ENCODE measurements at places on chromosomes 4 and X.

DNA sequence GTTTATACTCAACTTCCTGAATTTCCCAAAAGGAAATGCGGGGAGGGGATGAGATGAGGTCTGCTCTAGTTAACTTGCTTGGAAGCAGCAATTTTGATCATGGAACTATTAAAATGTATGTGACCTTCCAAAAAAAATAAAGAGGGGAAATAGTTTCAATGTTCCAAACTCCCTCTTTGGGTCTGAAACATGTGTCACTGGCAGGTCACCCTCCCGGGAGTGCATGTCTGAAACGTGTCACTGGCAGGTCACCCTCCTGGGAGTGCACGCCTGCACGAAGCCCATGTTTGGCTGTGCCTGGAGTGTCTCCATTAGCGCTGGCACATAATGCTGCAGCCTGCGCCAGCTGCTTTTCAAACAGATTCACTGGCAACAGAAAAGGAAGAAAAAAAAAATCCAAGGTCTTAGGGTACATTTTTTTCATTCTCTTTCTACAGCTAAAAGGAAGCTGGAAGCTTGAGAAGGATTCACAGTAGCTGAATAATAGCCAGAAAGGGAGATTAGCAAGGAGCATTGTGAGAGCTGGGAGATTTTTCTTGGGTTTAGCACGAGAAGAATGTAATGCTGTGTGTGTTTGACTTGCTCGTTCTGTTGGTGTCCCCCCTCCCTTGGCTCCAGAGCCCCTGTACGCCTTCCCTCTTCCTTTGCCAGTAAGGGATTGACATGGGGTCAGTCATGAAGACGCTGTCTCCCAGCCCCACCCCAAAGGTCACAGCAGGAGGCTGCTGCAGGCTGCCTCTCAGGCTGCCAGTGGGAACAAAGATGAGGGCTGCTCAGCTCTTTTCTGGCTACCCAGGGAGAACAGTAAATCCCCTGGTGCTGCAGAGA lies 39.2 kb upstream of the TLR3 start:
- no peak for DNase-seq

DNA sequence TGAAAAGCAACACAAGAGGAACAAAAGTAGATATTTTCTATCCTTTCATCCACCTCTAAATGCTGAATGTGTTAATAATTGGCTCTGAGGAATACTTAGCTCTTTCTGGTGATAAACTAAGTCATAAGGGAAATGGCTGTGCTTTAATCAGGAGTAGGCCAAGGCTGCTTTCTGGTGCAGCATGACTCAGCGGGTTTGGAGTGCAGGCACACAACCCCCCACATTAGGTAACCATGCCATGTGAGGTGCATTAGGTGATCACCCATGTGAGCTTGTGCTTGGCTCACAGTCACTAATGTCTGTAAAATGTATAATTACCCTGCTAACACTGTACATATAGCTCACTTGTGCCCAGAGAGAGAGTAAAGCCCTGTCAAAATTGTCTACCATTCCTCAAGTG lies 57.2 kb downstream of the USP38 start:
- no peak for DNase-seq

DNA sequence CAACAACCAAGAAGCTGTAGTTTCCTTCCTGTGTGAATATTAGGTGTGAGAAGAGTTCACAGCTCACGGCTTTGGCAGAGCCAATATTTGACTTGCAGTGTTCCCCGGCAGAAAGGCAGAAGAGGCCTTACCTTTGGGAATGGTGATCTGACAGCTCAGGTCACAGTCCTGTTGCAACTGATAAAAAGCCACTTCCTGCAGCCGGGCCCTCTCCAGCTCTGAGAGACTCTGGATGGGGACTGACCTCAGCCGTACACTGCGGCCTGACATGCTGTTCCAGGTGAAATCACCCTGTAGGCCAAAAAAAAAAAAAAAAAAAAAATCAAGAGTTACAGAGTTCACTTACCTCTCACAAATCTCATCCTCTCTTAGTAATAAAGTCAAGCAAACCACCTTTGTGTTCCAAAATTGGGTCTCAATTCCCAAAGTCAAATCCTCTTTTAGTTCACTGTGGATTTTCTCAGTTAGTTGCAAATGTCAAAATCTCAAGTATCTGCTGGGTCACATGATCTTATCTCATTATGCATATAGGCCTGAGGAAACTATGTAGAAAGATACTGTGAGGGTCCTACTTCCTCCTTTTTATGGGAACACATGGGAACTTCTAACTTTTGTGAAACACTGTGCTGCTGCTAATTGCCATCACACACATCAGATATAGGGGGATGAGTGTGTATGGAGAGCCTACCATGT lies 38.6 kb upstream of the AMELX start:
- no peak for DNase-seq

- DNase-seq: no peak
Observed at GRCh38 chrX:20452487-20452886, 185.8 kb upstream of the RPS6KA3 start.

DNA sequence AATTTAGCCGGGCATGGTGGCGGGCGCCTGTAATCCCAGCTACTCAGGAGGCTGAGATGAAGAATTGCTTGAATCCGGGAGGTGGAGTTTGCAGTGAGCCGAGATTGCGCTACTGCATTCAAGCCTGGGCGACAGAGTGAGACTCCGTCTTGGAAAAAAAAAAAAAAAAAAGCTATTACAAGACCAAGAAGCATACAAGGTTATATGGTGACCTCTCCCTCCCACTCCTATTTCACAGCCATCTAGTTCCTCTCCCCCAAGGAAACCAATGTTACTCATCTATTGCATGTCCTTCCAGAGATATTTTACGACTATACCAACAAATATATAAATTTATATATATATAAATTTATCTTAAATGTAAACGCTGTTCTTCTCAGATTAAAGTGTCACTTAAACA lies 3.2 kb downstream of the SLC9A7 start:
- DNase-seq: no peak

DNA sequence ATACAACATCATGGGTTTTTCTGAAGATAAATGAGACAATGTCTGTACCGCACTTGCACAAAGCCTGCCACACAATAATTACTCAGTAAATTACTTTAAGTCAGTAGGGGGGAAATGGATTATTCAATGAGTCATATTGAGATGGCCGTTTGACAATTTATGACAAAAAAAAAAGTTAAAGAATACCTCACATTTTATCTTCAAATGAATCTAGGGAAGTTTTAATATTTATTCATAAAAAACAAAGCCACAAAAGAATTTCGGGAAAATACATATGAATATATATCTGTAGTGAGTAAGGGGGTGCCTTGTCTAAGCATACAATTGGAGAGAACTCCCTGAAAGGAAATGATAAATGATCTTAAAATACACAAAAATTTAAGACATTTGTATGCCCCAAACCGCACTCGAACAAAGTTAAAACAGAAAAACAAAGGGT lies 197.0 kb upstream of the SLC7A11 start:
- no peak for DNase-seq

GRCh38 chr4:112510291-112511092 lies 5.5 kb downstream of the NEUROG2 start:
- no peak for DNase-seq

DNA sequence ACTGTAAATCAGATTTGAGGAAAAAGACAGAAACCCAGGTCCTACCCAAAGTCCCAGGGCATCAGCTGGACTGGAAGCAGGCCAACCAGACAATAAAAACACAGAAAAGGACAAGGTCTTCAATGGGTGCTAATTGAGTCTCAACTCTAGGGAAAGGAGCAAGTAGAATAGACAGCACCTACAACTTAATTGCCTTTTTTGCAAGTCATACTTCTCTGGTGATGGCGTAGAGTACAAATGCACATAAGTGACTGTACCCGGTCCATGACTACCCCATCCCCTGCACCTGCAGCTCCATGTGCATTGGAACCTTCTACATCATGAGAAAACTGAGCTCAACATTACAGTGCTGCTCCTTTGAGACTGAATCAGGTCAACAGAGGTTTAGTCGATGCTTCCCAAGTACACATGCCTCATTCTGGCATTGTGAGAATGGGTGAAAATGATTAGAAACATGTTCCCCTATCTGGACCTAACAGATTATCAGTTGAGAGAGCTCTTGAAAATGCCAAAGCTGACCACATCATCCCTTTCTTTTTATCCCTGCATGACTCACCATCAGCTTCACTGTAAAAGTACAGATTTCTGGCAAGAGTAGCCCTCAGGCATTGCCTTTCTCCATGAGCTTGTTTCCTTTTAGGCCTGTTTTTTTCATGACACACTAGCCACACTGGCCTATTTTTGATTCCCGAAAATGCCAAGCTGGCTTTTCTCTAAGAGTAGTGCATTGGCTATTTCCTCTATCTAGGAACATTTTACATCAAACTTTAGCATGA lies 298.3 kb downstream of the HS3ST1 start:
- DNase-seq: no peak

DNA sequence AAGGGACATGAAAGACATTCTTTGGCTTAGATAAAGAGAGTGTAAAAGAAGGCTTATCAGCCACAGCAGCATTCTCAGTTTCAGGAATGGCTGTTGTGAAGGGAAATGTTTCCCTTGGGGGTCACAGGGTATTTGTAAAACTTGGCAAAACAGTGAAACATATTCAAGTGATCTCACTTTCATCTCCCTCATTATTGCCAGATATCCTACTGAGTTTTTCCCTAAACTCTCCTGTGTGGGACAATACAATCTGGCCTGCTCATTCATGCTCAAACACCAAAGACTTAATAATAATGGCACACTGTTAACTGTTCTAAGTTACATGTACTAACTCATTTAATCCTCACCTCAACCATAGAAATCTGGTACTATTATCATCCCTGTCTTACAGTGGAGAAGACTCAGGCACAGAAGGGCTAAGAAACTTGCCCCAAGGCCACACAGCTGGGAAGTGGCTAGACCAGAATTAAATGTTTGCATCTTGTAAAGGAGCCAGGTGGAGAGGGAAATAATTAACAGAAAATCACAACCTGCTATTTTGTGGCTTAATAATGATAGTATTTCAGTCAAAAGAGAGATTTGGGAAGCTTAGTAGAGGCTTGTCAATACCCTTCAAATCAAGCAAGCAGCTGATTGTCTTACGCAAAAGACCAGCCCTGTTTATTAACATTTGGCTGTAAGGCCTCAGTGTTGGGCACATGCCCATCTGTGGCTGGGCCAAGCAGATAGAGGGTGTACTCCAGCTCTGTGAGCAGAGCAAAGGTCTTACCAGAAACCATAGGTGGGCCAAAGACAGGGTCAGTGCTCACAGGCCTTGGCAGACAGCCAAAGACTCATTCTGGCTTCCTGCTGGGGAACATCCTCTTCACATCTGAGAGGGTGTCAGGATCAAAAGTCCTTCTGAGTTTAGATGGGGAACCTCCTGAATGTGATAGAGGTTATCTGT lies 17.3 kb downstream of the SMPX start:
- DNase-seq: no peak

DNA sequence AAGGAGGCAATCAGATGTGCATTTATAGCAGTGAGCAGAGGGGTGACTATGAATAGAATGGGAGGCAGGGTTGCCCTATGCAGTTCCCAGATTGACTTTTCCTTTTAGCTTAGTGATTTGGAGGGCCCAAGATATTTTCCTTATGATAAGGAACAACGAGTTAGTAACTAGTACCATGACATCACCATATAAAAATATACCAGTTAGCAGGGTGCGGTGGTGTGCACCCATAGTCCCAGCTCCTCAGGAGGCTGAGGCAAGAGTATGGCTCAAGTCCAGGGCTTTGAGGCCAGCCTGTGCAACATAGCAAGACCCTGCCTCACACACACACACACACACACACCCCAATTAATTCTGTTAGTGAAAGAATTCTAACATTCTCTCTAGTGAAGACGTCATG lies 53.0 kb downstream of the IL13RA2 start:
- no peak for DNase-seq

Measured in esophagus squamous epithelium (tissue), 5 donors.